HuH-7.5 (cell line): ENCODE measurements at places on chromosomes 12 and 14.

DNA sequence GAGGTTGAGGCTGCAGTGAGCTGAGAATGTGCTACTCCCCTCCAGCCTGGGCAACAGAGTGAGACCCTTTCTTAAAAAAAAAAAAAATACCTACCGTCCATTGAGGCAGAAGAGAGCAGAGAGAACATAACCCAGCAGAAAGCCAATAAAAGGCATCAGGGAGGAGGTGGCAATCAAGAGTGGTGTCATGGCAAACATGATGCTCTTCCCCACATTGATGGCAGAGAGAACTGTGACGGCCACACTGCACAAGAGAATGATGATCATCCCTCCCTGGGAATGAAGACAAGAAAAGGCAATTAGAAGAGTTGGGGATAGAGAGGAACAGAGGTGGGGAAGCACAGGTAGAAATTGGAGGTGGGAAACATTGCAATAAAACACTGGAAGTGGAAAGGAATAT, 12.1 kb downstream of the SRSF5 start:
- no peak for DNase-seq

DNA sequence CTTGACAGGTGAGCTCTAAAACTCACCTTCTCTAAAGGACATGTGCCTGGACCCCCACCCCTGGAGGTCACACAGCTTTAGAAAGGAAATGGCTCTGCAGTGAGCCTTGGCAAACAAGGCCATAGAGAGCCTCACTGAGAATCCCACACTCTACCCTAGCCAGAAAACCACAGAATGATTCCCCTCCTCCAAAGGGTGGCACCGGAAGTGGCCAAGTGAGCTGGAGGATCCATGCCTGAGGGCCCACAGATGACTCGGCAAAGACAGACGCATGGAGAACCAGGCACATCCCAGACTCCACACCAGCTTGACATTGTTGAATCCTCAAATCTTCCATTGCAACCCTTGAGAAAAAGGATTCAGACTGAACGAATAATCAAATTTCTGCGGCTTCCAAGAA, 54.2 kb upstream of the PTHLH start:
- no peak for DNase-seq

GRCh38 chr12:123748661-123749060, 13.4 kb upstream of the DNAH10 start:
- no peak for DNase-seq

GRCh38 chr12:12542964-12543363, 19.7 kb downstream of the DUSP16 start:
- DNase-seq: no peak

- no peak for DNase-seq
Observed at GRCh38 chr12:72236071-72236705, 36.0 kb upstream of the TRHDE start.

DNA sequence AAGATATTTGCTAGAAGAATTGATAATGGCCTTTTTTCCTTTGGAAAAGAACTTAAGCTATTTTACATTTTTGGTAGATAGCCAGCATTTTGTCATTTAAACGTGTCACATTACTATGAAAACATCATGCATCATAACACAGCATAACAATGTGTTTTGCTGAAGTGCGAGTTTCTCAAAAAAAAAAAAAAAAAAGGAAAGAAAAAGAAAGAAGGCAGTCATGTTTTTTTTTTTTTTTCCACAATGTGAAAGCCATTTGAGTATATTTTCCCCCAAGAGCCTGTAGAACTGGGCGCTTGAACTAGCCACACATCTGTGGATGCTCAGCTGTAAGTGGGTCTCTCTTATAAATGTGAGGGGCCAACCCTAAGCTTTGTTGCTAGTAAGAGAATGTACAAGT, 300.1 kb downstream of the AKAP6 start:
- DNase-seq: no peak

DNA sequence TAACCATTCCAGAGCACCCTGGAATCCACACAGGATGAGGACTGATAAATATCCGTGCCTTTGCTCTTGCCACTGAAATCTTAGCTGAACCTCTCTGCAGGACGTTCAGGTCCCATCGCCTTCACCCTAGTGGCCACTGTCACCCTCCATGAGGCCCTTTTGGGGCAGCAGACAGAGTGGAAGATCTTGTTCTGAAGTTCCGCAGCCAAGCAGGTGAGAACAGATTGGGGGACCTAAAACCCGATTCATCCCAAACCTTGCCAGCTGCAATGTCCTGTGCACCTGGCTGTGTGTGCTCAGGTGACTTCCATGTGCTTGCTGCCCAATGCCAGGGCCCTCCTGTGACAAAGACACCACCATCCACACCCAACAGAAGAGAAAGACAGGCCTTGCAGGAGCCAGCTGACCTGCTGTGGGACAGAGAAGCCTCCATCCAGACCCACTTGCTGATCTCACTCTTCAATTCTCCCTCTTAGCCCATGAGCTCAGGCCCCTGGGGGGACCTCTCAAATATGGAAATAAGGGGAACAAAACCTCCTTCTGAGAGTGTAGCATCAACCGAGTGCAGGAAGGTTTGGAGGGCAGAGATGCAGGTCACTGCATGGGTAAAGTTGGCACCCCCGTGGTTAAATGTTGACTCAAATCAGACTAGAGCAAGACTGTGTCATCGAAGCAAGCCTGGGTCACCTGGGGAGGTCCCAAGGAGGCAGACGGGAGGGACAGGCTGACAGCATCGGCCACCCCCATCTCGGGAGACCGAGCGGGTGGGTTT, 308.7 kb upstream of the DIO3 start:
- DNase-seq: no peak

DNA sequence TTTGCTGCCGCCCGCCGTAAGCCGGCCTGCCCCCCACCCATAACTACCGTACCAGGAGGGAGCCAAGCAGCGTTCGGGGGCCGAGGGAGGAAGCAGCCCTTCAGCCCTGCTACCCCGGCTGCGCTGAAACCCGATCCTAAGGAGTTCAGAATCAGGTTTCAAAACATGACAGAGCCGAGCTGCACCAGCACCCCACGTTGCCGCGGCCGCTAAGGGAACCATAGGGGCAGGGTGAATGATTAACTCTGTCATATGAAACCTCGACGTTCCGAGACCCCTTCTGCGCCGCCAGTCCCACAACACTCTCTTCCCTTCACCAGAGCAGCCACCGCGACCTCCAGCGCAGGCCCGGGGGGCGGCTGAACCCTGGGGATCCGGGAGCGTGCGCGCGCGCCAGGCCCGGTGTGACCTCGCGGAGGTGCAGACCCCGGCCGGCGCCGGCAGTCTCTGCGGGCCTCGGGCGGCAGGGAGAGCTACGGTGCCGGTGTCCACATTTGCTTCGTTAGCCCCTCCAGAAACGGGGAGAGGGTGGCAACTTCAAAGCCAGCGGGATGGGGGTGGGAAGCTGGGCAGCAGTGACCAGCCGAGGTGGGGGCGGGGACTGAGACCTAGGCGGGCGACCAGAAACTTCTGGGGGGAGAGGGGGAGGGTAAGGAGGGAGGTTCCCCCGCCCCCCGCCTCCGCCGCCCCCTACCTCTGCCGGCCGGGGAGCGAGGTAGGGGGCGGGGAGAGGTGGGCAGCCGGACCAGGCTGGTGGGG, 1.6 kb downstream of the SIX4 start:
- DNase-seq: peak; percentile 79

GRCh38 chr12:130953771-130954543, at the start of gene ADGRD1:
Gene ADGRD1 (plus strand): TSS chr12:130953907. CDS start chr12:130954466, 559 bp downstream.
- peak; percentile 48 for DNase-seq

DNA sequence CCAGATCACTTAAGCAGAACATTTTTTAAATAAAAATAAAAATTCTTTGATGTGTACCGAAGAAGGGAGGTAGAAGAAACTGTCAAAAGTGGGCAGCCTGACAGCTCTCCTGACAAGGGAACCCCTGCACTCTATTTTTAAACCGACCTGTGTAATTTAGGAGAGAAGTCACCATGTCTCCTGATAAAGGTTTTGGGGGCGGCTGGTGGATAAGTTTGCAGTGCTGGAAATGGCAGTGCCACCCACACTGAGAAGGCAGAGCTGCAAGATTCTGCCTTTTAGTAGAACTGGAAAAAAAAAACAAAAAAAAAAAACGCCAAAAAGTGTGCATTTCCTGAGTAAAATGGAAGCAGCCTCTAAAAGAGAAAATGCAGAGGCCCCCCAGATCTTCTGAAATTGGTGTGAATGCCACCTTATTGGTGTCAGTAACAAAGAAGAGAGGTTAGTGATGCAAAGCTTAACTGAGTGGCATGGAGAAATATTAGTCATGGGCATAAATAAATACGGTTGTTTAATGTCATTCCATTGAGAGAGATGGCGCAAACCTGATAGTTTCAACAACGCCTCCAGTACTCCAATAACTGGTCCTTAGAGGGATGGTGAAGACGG, 24.7 kb downstream of the DUSP6 start:
- no peak for DNase-seq
